NCI-H460 (cell line): ENCODE measurements at places on chromosomes 16 and 17.

DNA sequence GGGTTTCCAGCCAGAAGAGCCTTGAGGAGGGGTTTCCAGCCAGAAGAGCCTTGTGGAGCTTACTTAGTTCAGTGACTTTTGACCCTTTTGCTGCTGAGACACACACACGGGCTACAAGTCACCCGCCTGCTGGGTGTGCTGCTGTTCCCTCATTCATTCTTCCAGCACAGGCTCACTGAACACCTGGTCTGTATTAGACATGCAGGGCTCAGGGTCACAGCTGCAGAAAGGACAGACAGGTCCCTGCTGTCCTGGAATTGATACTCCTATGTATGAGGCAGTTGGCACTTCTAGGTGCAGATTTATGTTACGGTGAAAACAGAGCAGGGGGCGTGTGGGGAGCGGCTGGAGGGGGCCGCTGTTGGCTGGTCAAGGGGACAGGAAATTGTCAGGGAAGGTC, 6.8 kb downstream of the CACNG4 start:
- no peak for DNase-seq

DNA sequence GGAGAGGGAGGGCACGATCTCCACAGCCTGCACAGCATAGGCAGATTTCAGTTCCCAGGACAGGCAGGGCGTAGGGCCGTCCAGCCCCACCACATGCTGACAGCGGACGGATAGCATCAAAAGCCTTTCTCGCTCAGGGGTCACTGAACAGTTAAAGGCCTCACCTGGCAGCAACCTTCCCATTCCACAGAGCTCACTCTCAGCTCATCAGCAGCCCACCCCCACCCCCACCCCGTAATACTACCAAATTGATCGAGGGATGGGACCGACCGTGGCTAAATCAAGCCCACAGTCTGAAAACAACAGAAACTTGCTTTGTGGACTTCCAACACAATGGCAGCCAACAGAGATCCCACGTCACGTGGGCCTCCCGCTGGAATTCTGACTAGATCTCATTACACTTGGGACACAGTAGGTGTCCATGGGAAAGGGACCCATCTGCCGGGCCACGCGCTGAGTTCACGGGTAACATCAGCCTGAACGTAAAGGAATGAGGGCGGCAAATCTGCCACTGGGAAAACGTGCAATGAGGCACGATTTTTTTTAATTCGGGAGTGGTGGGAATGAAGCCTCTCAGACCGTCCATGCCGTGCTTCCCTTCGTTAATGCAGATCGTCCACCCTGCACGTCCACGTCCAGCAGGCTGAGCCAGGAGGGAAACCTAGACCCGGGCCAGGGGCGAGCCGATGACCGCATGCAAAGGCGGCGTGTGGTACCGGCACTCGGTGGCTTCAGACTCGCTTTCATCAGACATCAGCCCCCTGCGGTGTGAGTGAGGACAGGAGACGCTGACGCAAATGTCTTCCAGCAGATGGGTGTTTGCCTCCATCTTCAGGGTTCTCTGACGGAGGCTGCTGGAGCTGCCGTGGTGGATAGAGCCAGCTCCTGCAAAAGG, 92.1 kb downstream of the TBC1D16 start:
- DNase-seq = no peak

GRCh38 chr17:75288770-75289114, 491 bp downstream of the SLC25A19 start:
- DNase-seq = no peak

DNA sequence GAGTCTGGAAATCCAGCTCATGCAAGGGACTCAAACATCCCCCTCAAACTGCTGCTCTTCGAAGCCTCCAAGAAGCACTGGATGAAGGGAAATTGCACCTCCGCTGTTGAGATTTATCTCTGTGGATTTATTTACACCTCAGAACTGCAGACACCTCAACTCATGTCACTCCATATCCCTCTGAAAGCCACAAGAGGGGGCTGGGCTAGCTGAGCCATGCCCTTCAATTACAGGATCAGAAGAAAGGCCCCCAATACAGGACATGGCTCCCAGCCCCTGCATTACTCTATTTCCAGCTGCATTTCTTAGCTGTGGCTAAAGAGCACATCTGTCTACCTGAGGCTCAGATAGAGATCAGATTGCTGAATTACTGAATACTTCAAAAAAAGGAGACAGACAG, 103.1 kb upstream of the DYNLRB2 start:
- DNase-seq = no peak

DNA sequence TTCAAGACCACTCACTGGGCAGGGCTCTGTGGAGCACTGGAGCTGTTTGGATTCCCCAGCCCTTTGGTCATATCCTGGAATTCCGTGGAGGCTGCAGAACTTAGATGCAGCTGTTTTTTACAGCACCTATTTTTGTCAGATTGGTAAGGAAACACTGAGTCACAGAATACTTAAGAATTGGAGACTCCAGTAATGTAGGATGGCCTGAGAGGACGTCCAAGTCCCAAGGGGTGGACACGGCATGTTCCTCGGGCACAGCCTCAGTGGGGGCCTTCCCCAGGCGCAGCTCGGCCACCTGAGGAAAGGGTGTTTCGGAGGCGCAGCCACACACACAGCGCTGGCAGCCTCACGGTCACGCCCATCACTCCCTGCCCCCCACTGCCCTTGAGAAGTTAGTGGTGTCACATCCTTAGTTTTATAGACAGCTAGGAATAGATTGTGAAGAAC, 14.8 kb downstream of the PLD6 start:
- no peak for DNase-seq
